ENCODE measurements at places on chromosomes 1 and 21. TPM values are rescaled to one million over a fixed set of nuclear protein-coding genes. Genes with fewer than 3 reads are reported as not detected.

FCGR1A gene
- not detected for total RNA-seq

ZMYND12 gene
- total RNA-seq = 0.63 TPM

- no peak for DNase-seq
Observed at GRCh38 chr1:28682840-28683239, 14.3 kb downstream of the GMEB1 start.

GRCh38 chr21:14097881-14098499, 112.8 kb downstream of the LIPI start:
- DNase-seq = no peak

GRCh38 chr1:34050709-34051485, 114.1 kb downstream of the CSMD2 start:
- no peak for DNase-seq

All from glomerular endothelial cell (primary cell).